Thoracic aorta endothelial cell (primary cell): ENCODE measurements at places on chromosomes 6 and 20. TPM values are rescaled to one million over a fixed set of nuclear protein-coding genes. Genes with fewer than 3 reads are reported as not detected.

The LRRC1 gene
- 14.0 and 14.6 TPM in 2 replicates for total RNA-seq

The ADGB gene
- not detected in 2 replicates for total RNA-seq

The GNAS-AS1 gene
- total RNA-seq: 0.57 and 0.66 TPM in 2 replicates

The SSTR4 gene
- not detected in 2 replicates for total RNA-seq

The HLA-DRB5 gene
- not detected in 2 replicates for total RNA-seq
